Stimulated activated CD8-positive, alpha-beta memory T cell treated with anti-CD3 and anti-CD28 coated beads, Interleukin-7, amount 100 ng/mL, for 48 hours (primary cell): ENCODE measurements at places on chromosomes 7 and 10.
A peak's percentile ranks its signal among the peaks of the same experiment; 100 is the strongest.

GRCh38 chr10:895324-895723, 36.2 kb downstream of the LARP4B start:
- DNase-seq: no peak

- no peak for DNase-seq
Observed at GRCh38 chr10:131824371-131825149, 76.2 kb upstream of the PPP2R2D start.

DNA sequence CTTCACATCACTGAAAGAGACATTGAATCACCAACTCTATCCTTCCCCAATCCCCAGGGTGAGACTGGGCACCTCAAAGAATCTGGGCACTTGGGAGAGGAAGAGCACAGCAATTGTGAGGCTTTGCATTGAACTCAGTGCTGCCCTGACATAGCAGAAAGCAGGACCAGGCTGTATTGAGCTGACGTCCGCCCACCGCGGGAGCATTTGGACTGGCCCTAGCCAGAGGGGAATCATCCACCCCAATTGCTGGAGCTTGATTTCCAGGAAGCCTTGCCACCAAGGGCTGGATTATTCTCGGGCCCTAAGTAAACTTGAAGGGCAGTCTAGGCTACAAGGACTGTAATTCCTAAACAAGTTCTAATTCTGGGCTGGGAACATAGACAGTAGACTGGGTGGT, 416.3 kb upstream of the PHF14 start:
- DNase-seq: no peak

DNA sequence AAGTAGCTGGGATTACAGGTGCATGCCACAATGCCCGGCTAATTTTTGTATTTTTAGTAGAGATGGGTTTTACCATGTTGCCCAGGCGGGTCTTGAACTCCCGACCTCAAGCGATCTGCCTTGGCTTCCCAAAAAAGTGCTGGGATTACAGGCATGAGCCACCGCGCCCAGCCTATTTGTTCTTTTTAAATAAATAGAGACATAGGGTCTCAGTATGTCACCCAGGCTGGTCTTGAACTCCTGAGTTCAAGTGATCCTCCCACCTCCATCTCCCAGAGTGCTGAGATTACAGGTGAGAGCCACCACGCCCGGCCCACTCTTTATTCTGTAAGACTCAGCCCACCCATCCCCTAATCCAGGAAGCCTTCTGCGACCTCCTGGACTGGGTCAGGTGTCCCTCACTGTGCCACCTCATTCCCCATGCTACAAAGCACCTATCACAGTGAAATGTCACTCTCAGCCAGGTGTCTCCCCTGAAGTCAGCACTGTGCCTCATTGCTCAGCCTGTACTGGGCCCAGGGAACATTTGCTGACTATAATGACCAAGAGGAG, 2.8 kb downstream of the TMEM120A start:
- DNase-seq: no peak

DNA sequence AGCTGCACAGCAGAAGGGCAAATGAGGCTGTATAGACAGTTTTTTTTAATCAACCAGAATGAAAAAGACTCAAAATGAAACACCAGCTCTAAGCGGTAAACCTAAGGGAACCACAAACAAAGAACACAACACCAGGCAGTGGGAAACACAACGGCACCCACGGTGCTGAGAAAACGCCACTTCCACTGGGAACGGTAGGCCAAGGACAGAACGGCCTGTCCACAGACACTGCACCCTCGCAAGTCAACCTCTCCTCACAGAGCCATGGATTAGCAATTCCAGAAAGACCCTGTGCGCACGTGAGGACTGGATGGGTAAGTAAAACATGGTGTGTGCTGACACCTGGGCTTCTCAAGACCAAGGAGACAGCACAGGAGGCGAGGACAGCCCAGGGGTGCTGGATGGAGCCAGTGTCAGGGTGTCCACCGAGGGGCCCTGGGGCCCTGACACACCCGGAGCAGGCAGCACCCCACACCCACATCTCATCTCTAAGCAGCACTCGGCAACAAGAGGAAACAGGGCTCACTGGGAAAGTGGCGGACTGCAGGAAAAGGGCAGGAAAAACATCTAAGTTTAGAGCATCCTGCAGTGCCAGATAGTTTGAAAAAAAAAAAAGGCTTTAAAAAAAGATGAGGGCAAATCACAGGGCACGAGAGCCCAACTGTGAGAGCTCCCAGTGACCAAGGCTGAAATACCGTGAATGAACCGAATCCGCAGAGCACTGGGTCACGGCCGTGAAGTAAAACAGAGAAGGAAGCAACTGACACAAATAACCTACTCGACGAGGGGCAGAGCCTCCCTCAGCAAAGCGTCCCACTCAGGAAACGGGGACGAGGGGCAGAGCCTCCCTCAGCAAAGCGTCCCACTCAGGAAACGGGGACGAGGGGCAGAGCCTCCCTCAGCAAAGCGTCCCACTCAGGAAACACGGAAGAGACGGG, 120.2 kb downstream of the MAD1L1 start:
- DNase-seq: no peak

GRCh38 chr7:99374111-99375064, at the start of gene ARPC1B:
Gene ARPC1B (plus strand): TSS chr7:99374730. CDS start chr7:99385715, 10,985 bp downstream.
- DNase-seq: peak; percentile 80

GRCh38 chr7:9945131-9945530, 1028.5 kb upstream of the PHF14 start:
- no peak for DNase-seq

DNA sequence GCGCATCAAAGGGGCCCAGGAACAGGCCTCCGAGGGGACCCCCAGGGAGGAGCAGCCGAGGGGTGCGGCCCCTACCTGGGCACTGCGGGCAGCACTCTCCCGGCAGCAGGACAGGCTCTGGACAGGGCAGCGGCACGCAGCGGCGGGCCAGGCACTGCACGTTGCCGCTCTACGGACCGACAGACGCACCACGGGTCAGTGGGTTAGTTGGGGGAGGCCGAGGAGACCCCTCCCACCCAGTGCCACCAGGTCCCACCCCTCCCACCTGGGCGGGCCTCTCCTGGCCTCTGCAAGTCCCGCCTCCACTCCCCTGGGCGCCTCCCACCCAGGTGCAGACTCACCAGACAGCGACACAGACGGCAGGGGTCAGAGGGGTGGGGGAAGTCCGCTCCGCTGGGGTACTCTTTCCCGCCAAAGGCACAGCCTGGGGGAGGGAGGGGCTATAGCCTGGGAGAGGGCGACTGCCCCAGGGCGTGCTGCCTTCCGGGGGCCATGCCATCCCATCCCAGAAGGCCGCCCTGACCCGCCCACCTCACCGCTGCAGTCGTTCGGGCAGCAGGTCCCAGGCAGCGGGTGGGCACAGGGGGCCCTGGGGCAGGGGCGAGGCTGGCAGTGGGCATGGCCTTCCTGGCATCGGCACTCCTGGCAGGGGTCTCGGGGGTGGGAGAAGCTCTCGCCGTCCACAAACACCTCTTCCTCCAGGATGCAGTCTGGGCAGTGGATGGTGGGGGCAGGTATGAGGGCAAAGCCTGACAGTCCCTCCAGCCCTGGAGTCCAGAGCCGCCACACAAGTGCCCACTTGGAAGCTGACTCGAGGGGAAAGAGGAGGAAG, 19.2 kb downstream of the KCP start:
- no peak for DNase-seq

GRCh38 chr10:108003576-108003975, 839.1 kb upstream of the SORCS1 start:
- DNase-seq: no peak

DNA sequence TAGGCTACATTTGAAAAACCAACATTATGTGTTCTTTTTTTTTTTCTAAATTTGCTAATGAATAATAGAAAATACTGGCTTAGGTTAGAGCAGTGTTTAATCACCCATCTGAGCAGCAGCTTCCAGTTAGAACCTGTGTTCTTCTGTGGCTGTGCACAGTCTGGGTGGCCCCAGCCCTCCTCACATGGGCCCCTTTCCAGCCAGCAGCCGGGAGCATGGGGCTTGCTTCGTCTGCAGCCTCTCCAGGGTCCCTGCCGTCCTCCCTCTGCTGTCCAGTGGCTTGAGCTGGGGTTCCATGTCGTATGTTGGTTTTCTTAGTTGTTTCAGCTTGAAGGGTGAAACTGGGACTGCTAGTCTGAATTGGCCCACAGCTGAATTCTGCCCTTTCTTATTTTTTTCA, 37.3 kb downstream of the BNIP3 start:
- no peak for DNase-seq
